ENCODE measurements at places on chromosomes 2 and 18.
A peak's percentile ranks its signal among the peaks of the same experiment; 100 is the strongest.

DNA sequence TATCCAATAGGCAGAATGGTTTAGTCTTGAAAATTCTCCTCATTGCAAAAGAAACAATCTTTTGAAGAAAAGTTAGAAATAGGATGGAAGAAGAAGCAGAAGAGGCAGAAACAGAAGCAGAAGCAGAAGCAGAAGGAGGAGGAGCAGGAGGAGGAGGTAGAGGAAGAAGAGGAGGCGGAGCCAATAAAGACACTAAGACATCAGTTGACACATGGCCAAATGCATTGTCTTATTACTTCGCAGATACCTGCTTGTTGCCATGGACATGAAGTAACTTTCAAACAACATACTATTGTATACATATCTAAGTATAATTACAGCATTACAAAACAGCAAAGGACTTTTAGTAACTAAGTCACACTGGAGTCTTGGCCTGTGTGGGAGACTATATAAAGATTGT, 606.3 kb downstream of the METTL4 start:
- DNase-seq: no peak

DNA sequence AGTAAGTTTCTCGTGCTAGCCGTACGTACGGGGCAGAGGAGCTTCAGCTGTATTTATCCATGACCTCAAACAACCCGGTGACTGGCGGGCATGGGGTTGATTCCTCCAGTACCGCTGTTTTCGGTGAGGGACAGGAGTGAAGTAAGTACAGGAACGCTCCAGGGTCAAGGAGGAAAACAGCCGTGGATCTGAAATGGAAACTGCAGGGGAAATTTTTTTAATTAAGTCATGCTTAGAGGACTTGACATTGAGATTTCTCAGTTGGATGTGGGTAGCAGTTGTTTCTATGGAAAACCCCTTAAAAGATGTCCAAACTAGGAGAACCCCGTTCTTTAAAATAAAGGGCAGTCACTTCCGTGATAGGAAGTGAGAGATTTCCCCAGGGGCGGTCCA, 1.2 kb downstream of the RAB12 start:
- peak; percentile 77 for DNase-seq

GRCh38 chr2:205731583-205731981, 49.3 kb downstream of the NRP2 start:
- DNase-seq: no peak

DNA sequence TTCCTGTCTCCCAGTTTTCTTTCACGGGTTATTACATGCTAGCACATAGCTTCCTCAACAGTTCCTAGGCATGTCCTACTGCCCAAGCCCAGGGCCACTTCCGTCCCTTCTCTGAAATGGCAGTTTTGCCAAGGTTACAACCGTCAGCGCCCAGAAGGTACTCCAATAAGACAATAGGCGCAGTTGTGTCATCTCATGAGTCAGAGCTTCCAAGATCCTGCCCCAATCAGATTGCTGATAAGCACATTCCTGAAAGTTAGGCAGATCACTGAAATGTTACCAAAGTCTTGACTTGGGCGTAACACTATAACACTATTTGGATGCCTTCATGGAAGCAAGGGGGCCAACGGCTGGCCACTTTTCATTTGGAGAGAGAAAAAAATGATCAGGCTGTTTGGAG, 34.2 kb downstream of the GKN2 start:
- DNase-seq: no peak

DNA sequence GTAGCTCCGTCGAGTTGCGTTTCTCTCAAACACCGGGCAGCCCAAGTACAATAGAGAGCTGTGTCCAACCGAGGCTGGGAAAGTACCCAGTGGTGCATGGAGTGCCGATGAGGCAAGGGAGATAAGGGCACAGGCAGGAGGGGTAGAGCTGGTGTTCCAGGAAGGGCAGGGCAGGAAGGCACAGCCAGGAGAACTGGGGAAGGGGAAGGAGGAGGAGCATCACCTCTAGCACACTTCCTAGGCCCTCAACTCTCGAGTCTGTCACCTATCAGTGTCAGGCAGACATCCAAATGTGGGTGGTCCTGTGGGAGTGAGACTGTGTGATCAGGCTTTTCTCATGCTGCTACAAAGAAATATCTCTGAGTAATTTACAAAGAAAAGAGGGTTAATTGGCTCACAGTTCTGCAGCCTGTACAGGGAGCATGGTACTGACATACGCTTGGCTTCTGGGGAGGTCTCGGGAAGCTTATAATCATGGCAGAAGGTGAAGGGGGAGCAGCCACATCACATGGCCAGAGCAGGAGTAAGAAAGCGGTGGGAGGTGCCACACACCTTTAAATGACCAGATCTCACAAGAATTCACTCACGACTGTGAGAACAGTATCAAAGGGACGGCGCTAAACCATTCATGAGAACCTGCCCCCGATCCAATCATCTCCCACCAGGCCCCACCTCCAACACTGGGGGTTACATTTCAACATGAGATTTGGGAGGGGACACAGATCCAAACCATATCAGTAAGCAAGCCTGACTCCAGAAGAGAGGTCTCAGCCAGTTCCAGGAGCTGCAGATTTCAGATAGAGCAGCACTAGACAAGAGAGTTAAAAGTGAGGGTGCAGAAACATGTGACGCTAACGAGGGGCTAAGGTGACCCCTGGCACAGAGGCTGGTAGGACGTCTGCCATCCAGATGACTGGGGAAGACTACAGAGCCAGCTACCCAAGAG, 75.7 kb downstream of the MBOAT2 start:
- peak; percentile 90 for DNase-seq

DNA sequence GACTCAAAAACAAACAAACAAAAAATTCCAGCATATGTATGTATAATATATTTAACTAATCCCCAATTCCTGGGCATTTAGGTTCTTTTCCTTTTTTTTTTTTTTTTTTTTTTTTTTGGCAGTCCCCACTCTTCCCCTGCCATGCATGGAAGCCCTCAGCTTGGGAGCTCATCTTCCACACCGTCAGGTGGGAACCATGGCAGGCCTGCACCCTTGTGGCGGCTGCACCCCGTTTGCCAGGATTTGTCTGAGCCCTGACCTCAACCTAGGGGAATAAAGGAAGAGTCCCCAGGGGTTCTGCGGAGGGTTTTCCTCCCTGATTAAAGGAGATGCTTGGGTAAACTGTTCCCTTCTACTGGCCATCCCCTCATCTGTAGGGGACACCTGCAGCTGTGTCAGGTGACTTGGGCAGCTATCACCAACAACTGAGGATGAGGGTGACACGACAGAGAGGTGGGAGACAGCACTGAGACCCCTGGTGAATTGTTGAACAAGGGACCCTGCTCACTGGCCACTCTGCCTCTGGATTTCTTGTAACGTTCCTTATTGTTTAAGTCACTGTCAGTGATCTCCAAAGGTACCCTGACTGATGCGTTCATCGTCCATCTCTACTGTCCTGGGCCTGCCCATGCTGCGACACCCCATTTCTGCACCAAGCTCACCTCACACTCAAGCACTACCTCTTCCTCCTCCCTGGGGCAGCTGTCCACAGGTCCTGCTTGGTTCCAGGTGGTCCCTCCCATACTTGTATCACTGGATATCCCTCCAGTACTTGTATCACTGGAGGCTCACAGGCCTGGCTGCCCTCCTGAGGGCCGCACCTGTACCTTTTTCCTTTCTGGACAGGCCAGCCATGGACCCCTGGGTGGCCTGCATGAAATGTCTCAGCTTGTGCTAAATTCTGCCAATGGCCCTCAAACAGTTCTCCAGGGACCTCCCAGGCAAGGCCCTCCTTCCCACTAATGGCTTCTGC, 14.5 kb downstream of the TMEM185B start:
- no peak for DNase-seq

DNA sequence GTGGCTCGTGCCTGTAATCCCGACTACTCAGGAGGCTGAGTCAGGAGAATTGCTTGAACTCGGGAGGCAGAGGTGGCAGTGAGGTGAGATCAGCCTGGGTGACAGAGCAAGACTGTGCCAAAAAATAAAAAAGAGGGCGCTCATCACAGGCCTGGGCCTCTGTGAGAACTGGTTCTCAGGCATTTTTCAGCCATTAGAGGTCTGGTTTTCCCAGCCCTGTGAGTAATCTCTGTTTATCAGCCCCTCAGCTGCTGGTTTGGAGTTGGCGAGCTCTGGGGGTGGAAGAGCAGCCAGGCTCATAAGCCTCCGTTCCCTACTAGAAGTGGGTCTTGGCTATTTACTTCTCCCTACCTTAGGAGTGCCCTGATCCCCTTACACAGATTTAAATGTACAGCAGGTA, 53.1 kb downstream of the CHRNA1 start:
- no peak for DNase-seq

DNA sequence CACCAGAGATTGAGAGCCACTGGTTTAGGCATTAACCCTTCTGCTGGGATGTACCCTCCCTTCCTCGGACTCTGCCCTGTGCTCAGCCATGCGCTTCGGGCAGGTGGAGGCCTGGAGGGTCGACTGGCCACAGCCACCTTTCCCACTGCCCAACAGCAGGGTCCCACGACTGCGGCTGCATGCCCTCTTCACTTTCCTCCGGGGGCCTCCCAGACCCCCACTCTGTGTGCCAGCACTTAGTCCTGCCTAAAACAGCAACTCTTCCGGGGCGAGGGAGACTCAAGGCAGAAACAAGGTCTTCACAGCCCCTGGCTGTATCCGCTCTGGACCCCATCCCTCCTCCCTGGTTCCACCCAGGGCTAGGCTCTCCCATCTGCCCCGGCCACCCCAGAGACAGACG, 31.3 kb upstream of the BIN1 start:
- no peak for DNase-seq

GRCh38 chr2:121647396-121647795, 1.9 kb downstream of the CLASP1 start:
- DNase-seq: peak; percentile 7

DNA sequence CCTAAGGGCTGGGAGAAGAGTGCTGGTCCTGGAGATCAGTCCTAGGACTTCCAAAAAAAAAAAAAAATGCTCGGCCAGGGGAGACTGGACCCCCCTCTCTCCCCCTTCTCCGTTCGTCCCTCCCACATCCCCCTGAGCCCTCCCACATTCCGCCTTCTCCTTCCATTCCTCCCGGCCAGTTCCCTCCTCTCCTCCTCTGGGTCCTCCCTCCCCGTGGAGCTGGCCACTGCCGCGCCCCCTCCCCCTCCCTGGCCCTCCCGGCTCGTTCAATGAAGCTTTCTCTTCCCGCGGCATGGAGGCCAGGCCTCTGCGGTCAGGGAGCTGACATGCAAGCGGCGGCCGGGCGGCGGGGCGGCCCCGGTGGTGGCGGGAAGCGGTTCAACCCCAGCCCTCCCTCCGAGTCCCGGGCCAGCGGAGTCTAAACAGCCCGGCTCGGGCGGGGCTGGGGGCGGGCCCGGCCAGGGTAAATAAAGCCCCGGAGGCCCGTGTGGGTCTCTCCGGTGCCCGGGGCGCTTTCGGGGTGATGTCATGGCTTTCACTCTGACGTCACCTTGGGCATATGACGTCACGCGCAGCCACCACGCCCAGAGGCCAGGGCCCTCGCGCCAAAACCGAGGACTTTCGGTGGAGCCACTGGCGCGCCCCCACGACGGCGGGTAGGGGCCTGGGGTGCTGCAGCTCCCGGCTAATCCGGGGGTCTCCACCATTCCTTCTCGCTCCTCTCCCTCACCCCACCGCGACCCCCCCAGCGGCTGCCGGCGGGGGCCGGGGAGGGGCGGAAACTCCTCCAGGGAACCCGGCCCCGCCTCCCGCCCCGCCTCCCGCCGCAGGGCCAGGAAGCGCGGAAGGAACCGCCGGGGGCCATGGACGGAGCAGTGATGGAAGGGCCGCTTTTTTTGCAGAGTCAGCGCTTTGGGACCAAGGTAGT, at the start of the genes DOK1 and LOXL3:
Gene DOK1 (plus strand): TSS at position 829 of the 928 bp plus-strand sequence. CDS start 35 bp downstream, at position 864.
Gene LOXL3 (minus strand): TSS at position 51 of the 928 bp plus-strand sequence. CDS start 1,308 bp downstream, outside the sequence.
- DNase-seq: peak; percentile 85

- no peak for DNase-seq
Observed at GRCh38 chr2:241074065-241074818, 27.8 kb downstream of the MTERF4 start.

- DNase-seq: no peak
Observed at GRCh38 chr2:72011370-72011689, 136.3 kb downstream of the CYP26B1 start.

- DNase-seq: peak; percentile 74
Observed at GRCh38 chr2:86453836-86454235, 12.7 kb downstream of the KDM3A start.

GRCh38 chr2:149364839-149365238, 34.5 kb downstream of the LYPD6 start:
- DNase-seq: no peak

- no peak for DNase-seq
Observed at GRCh38 chr2:231988179-231988866, 26.8 kb downstream of the DIS3L2 start.

DNA sequence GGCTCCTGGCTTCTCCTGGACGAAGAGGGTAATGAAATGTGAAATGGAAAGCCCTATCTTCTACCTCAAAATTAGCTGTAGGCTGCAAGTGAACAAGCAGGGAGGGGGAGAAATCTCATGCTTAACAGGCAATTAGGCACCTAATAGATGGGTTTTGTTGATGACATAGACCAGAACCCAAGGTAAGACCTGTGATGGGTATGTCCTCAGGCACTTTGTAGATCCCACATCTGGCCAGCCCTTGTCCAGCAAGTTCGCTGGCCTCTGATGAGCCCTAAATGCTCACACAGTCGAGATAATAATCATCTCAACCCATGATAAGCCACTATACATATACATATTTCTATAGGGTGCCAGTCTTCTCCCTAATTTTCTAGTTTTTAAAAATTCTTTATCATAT, 82.6 kb downstream of the MARCO start:
- DNase-seq: no peak

GRCh38 chr2:27290549-27290948, 8.3 kb downstream of the TRIM54 start:
- DNase-seq: no peak

DNA sequence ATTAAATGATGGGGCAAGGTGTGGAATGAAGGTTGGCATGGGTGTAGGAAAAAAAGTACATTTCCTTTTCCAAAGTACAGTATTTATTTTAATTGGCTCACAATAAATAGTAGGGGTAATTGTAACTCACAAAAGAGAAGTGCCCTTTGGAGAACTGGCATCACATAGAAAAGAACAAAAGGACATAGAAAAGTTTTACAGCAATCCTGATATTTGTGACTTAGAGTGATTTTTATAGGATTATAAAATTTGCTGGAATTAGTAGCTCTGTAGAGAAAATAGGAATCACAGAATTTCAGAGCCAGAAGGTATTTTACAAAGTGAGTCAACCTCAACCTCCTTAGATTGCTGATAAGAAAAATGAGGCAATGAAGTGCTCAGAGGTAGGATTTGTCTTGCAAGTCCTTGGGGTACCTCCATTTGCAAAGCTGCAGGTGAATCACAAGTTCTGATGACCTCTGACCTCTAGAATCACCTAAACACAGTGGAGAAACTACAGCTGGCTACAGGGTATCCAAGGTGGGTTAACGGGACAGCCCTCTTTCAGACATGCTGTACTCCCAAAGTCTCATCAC, 133.6 kb downstream of the SOCS6 start:
- no peak for DNase-seq

DNA sequence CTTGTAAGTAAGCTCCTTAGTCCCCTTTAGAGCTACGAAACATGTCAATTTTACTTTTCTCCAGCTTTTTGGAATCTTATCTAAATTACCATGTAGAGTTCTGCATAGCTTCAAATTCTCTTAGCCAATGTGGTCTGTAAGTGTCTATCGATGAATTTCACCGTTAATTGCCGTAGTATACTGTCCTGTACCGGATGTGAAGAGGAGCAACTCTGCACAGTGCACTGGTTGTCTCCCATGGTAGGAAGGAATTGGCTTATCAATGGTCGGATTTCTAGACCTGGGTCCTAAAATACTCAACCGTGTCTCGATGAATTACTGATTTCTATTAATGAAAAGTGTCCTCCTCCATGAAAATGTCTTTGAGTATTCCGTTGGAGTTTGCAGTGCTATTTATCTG, 1.9 kb downstream of the NOP58 start:
- peak; percentile 48 for DNase-seq

GRCh38 chr18:69358212-69358895, 42.3 kb upstream of the DOK6 start:
- DNase-seq: no peak
